Fibroblast of pulmonary artery (primary cell): ENCODE measurements at places on chromosomes 7 and 10.

GRCh38 chr10:16907687-16908086 lies 90.5 kb upstream of the RSU1 start:
- no peak for DNase-seq

- DNase-seq: no peak
Observed at GRCh38 chr10:79552143-79552542, 8.1 kb downstream of the SFTPA2 start.

GRCh38 chr7:13107291-13107690 lies 419.9 kb downstream of the ARL4A start:
- no peak for DNase-seq

- no peak for DNase-seq
Observed at GRCh38 chr10:129048513-129048912, 418.5 kb upstream of the MGMT start.

GRCh38 chr10:7756360-7756992 lies 31.3 kb downstream of the KIN start:
- peak; percentile 49 for DNase-seq

DNA sequence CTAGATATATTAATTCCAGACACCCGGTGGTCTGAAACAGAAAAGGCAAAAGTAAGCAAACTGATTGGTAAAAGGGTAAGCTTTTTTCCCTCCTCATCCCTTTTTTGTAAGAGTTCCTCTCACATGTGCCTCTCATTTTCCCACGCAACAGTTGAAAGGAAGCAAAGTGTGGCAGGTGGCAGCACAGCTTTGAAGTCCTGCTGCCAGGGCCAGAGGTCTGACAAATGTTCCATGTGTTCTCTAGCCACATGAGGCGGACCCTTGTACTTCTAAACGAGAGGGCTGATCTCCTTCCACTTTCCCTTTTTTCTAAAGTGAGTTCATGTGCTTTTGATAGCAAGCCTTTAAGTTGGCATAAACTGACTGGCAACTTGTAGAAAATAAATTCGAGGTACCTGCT lies 217.5 kb downstream of the POLR1F start:
- no peak for DNase-seq

DNA sequence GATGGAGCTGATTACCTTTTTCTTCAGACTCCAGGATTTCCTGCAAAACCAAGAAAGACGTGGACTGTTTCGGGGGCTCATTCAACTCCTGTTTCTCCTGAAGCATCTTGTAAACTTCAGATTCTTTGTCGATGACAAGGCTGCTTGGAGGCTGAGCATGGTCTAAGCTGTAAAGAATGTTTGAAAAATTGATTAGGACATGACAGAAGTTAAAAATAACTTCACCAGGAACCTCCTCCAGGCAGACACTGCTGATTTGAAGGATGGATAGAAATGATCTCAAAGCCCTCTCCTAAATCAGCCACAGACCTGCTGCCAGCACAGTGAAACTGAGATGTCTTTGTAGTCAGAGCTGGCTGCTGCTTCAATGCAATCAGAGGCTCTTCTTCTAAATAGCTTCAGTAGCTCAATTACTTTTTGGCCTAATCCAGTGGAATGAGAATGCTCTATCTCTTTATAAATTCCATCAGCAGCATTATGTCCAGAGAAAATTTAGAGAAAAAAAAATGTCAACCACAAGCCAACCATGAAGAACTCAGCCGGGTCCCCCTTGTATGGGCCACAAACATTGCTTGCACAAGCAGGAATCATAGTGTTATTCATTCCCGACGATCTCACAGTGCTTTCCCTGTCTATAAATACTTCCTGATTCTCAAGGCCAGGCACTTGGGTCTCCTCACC lies 43.5 kb downstream of the PDLIM1 start:
- DNase-seq: peak; percentile 76

- DNase-seq: no peak
Observed at GRCh38 chr7:28960071-28960840, 2.1 kb upstream of the TRIL start.

- no peak for DNase-seq
Observed at GRCh38 chr10:44382981-44383748, 1.7 kb downstream of the CXCL12 start.

- DNase-seq: peak; percentile 61
Observed at GRCh38 chr10:15879058-15879457, 18.8 kb upstream of the MINDY3 start.

DNA sequence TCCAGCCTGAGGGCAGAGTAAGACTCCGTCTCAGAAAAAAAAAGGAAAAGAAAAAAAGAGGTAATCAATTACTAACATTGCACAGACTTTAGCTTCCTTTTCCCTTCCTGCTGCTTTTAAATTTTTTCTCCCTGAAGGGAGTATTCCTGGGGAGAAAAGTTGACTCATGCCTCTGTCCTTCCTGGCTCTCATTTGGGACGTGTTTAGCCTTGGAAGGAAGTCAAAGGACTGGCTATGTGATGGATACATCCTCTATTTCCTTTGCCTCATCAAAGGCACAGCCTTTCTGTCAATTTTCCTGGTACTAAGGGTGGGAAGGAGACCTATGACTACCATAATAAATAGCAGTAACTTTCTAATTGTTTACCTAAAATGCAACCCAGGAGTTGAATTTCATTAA lies 77.6 kb downstream of the ITGA8 start:
- DNase-seq: peak; percentile 35

DNA sequence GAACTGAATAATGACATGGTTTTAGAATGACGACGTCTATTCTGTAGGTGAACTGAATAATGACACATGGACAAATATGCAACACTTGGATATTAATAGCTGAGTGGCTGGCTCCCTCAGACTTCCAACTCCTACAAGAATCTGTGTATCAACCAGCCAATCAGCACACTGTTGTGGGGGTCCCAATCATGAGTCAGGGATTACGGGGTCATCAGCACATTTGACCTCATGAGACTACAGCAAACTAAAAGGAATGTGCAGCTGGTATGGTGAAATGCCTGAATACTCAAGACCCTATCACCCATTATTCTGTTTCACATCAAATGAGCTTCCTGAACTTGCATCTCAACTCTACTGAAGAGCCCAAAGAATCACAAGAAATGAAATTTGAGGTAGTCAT lies 192.5 kb downstream of the ANK3 start:
- no peak for DNase-seq

- peak; percentile 33 for DNase-seq
Observed at GRCh38 chr7:123748171-123748733, 551 bp downstream of the WASL start.

DNA sequence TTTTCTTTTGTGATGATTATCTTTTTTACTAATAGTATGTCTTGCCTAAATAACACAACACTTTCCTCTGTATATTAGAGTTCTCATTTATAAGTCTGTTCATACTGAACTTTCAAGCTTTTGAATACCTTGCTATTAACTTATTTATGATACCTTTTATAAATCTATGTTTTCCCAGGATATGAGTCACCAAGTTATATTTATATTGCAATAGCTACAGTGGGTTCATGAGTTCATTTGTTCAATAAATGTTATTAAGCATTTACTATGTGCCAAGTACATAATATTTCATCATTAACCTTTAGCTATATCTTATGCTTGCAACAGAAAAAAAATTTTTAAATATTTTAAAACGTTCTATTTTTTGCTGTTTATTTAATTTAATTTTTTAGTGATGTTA lies 18.3 kb downstream of the CLCN1 start:
- no peak for DNase-seq

DNA sequence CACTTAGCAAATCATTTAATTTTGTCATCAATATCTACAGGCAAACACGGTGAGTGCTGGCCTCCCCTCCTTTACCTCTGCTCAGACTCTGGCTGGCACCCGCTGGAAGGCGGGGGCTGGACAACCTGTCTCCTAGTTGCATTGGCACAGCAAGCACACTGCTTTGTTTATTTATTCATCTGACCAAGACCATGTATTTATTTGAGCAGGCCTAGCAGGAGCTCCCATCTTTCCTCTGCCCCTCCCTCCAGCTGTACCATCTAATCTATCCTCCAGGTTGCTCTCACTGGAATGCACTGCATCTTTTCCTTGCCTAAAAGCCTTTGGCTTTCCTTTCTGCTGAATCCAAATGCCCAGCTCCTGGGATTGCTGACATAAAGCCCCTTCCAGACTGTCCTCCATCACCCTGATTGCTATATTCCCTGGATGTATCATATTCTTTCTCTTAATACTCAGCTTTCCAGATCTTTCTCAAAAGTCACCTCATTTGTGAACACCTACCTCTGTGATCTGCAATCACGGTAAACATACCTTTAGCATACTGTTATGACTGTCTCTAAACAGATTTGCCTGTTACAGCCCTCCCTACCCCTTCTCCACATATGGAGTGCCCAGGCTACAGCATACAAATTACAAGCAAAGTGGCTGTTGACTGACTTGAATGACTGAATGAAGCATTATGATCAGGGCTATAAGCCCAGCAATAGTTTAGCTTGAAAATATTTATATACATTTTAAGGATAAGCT lies 9.6 kb downstream of the ELMO1 start:
- no peak for DNase-seq

DNA sequence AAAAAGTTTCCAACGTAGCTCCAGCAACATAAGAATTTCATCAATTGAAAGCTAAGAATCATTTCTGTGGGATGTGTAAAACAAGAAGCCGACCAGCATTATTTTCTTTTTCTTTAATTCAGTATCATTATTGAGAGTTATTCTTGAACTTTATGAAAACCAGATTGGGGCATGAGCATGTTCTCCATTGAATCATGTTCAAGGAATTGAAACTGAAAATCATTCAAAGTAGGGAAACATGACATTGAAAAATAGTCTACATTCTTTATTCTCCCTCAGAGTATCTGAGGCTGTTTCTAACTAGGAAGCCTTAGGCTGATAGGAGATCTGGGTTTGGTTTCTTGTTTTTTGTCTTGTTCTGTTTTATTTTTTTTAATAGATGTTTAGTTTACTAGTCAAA lies 253.7 kb downstream of the DYNC1I1 start:
- DNase-seq: no peak

DNA sequence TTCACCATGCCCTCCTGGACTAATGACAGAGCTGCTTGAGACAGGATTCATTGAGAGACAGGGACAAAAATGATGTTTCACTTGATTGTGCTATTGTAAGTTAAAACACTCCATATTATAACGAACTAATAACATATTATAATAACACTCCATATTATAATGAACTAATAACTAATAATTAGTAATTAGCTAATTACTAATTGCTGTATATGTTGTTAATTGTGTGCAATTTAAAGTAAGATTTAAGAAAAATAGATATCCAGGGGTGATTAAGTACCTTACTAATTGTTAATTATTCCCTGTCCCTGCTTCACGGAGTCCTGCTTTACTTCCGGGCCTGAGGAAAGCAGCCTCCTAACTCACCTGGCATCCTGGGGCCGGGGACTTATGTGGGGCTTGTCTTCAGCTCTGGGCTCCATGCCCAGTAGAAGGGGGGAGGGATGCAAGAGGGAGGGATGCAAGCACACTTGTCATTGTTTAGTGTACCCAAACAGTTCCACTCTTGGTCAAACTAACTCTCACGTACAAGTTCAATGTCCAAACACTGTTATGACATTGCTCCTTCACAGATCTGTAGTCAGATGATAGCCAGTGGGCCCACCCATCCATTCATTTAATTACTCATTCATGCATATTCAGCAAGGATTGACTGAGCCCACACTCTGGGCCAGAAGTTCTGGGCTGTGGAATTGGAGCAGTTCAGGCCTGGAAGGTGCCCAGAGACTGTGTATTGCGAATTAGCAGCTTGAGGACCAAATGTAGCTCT lies 53.8 kb downstream of the COL13A1 start:
- no peak for DNase-seq

- DNase-seq: no peak
Observed at GRCh38 chr7:26022982-26023381, 129.0 kb upstream of the NFE2L3 start.

GRCh38 chr10:107280293-107280692 lies 115.8 kb upstream of the SORCS1 start:
- DNase-seq: no peak

DNA sequence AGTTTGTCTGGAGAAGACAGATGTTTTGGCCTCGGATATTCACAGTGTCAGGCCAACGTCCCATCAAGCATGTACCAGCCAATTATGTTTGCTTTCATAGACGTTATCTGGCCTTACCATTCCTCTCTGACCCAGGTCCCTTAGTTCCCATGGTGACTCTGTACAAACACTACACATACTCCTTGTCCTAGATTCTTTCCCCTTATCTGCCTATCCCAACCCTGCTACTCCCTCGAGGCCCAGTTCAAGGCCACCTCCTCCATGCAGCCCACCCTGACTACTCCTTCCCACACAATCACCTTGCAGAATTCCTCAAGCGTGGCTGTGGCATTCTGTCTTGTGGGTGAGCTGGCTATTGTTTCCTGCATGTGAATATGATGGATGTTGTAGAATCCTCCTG lies 155.2 kb downstream of the PRKAG2 start:
- no peak for DNase-seq

- no peak for DNase-seq
Observed at GRCh38 chr7:39810710-39811109, 139.3 kb upstream of the CDK13 start.

- peak; percentile 98 for DNase-seq
Observed at GRCh38 chr7:134593530-134594392, 44.9 kb downstream of the AKR1B15 start.

DNA sequence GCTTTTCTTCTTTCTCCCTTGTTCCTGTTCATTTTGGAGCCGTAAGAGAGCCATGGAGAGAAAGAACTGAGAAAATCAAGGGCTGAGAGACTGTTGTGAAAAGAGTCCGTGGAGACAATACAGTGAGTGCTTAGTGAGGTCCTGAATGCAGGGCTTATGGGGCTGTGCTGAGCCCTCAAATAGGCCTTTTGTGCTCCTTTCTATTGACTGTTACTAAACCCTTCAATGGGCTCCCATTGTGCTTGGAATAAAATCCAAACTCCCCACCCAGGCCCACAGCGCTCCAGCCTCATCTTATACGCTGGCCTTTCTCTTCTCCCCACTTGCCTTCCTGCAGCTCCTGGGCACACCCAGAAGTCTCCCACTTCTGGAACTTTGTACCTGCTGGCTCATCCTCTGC lies 243.1 kb upstream of the HABP2 start:
- no peak for DNase-seq

DNA sequence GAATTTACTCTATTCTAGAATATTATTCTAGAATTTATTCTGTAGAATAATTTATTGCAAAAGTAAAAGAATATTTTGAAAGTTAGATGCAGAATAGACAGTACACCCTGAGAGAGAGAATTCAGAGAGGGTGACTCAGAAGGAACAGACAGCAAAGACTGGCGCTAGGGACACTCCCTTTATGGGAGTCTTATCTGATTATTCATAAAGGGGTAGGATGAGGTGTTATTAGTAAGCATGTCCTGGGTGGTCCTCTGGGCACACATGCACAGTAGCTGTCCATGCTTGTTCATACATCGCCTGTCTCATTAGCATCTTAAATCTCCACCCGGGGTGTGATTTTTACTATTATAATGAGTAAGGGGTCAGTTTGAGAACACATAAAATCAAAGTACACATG lies 100.1 kb downstream of the XPNPEP1 start:
- no peak for DNase-seq

GRCh38 chr7:13181216-13181615 lies 493.8 kb downstream of the ARL4A start:
- peak; percentile 3 for DNase-seq

DNA sequence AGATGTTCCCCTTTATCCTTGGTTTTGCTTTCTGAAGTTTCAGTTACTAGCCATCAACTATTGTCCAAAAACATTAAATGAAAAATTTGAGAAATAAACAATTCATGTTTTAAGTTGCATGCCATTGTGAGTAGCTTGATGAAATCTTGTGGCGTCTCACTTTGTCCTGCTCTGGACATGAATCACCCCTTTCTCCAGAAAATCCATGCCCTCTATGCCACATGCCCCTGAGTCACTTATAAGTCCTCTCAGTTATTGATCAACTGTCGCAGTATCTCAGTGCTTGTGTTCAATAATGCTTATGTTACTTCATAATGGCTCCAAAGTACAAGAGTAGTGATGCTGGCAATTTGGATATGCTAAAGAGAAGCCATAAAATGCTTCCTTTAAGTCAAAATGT lies 208.0 kb upstream of the FERD3L start:
- DNase-seq: no peak
